Substantia nigra (tissue), 51 donors: ENCODE measurements at places on chromosomes 6 and 20.

DNA sequence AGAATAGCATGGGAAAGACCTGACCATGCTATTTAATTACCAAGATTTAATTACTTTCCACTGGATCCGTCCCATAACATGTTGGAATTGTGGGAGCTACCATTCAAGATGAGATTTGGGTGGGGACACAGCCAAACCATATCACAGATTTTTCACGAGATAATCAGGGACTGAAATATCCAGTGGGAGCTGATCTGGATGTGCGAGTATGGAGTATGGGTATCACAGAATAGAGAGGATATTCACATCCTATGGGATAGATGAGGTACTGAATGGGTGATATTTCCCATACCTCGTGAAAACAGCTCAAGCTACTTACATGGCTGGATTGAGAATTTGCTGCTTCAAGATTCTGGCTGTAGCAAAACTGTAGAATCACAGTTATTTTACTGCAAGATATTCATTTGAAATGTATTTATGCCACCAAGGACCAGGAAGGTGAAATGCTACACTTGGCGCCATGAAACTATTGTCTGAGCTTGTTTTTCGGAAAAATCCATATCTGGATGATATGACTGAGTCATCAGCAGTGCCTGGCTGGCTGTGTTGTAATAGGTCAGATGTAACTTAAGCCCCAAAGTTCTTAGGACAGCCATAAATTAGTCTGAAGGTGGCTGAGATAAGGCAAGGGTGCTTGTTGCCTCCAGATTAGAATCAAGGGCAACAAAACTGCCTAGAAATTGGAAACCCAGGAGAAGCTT, 29.8 kb downstream of the KCNS1 start:
- DNase-seq = no peak

DNA sequence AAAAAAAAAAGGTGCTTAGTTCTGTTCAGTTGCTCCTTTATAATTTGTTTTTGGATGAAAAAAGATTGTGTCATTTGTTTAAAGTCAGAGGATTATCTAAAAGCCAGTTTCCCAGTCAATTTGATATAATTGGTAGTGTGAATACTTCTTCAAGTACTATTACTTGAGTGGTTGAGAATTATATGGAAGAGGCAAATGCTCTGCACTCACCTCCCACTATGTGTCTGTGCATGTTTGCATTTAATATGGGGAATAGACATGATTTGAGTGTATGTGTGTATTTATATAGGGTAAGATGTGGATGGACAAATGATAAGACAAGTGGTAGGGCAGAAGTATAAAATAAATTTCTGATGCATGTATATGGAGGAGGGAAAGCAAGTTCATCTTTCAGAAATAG, 15.8 kb downstream of the GJA1 start:
- no peak for DNase-seq

- no peak for DNase-seq
Observed at GRCh38 chr20:46289432-46289831, 18.9 kb downstream of the CDH22 start.

- DNase-seq = no peak
Observed at GRCh38 chr20:43507150-43508080, at the start of gene L3MBTL1. TSS of gene L3MBTL1 (plus strand) at chr20:43507697. CDS start at chr20:43513504, 5,807 bp downstream.

- no peak for DNase-seq
Observed at GRCh38 chr6:52840763-52841585, at the start of gene GSTA5. TSS of gene GSTA5 (minus strand) at chr6:52840813.

- DNase-seq = no peak
Observed at GRCh38 chr6:10434235-10434634, 19.4 kb upstream of the TFAP2A start.

DNA sequence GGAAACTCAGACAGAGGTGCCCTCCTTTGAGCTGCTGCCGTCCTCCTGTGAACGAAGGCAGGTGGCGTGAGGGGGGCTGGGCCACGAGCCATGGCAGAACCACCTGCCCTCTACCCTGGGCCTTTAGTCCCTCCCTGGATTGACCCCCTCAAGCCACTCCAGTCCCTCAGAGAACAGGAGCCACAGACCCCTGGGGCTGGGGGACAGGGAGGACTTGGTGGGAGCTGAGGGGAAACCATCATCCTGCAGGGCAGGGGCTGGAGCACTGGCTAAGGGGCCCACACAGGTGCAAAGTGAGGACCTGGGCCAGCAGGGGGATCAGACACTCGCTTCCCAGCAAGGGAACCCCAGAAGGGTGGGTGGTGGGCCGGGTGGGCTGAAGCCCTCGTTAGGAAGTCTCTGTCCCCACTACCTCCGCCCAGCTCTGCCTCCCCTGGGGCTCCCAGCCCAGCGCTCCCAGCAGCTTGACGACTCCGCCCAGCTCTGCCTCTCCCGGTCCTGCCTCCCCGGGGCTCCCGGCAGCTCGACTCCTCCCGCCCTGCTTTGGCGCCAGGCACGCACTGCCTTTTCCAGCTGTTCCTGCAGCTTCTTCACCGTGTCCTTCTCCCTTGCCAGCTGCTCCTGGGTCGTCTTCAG, 44.4 kb downstream of the DSTN start:
- DNase-seq = no peak

- DNase-seq = no peak
Observed at GRCh38 chr20:32365564-32365963, 7.4 kb downstream of the ASXL1 start.

DNA sequence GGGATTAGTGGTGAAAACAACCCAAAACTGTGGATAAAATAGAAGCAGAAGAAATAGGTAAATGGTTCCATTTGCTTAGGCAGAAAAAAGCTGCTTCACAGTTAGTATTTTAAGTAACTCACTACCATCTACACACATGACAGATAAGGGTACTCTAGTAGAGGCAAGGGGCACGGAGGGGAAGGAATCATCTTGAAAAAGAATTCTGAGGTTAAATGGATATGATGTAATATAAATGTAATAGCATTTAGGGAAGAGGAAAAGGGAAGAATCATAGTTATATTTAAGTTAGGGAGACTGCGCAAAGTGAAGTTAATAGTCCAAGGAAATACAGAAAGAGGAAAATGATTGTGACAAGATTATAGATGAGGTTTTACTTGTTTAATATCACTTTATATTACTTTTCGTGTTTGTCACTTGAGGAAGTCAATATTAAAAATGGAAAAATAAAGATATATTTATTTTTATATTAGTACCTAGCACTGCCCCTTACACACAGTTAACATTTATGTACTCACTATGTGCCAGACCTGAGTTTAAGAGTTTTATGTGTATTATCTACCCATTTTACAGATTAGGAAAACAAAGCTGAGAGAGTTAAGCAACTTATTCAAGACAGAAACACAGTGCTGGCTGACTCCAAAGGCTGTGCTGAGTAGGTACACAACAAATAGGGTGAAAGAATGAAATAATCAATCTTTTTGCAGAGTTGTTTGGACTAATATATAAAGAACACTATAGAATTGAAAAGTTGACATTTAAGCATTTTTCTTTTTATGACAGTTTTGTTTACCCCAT, 128.1 kb downstream of the REV3L start:
- no peak for DNase-seq

DNA sequence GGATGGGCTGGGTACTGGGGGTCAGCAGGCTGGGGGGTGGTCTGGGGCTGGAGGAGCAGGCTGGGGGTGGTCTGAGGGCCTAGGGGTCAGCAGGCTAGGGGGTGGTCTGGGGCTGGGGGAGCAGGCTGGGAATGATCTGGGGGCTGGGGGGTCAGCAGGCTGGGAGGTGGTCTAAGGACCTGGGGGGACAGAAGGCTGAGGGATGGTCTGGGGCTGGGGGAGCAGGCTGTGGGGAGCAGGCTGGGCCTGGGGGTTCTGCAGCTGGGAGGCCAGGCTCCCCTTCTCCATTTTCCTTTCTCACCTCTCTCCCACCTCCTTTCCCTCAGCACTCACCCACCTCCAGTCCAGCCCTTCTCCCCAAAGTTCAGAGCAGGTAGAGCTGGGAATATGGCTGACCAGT, 114.2 kb downstream of the PSMB1 start:
- no peak for DNase-seq

DNA sequence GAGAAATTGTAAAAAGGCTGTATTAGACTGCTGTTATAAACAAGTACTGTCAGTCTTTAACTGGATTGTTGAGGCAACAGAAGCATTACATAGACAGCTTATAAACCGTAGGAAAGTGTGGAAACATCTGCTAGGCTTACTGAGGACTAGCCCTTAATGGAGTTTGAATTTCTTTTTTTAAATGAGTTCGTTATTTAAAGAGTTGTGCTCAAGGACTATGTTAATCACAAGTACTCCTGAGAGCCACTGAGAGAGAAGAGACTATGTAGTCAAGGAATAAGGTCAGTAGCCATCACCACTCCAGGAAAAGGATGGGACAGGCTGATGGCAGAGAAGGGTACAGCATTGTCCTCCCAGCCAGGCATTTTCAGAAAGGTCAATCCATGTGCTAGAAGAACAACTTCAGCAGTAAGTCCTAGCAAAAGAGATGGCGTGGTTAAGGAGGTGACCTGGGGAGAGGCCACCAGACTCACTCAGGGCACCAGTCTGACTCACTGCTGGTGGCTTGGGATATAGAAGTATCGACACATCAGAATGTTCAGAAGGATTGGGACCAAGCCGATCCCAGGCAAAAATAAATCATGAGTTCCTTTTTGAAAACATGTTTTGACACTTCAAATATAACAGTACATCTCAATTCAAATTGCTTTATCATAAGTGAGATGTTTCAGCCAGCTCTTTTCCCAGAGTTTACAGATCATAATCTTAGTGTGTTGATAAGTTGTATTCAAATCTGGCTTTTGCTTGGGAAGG, 6.4 kb downstream of the RPS12 start:
- no peak for DNase-seq

- no peak for DNase-seq
Observed at GRCh38 chr20:56653211-56653610, 24.1 kb downstream of the TFAP2C start.

DNA sequence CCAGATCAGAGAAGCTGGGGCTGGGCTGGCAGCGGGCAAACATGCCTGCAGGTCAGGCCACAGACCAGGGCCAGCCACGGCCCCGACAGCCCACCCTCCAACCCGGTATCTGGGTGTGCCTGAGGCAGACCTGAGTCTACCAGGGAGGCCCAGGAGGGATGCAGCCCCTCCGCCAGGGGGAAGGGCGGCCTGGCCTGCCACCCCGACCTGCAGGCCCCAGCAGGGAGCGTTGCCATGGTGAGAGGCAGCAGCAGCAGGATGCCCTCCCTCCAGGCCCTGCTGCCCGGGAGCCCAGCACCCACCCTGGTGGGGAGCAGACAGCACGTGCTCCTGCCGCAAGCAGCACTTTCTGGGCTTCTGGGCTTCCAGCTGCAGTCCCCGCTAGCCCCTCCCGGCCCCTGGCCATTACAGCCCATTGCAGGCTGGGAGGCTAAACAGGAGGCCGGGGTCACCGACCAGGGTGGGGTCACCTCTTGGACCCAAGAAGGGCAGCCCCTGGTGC, 3.8 kb upstream of the EEF1A2 start:
- no peak for DNase-seq

- DNase-seq = no peak
Observed at GRCh38 chr20:14951707-14952418, 614.5 kb upstream of the FLRT3 start.

DNA sequence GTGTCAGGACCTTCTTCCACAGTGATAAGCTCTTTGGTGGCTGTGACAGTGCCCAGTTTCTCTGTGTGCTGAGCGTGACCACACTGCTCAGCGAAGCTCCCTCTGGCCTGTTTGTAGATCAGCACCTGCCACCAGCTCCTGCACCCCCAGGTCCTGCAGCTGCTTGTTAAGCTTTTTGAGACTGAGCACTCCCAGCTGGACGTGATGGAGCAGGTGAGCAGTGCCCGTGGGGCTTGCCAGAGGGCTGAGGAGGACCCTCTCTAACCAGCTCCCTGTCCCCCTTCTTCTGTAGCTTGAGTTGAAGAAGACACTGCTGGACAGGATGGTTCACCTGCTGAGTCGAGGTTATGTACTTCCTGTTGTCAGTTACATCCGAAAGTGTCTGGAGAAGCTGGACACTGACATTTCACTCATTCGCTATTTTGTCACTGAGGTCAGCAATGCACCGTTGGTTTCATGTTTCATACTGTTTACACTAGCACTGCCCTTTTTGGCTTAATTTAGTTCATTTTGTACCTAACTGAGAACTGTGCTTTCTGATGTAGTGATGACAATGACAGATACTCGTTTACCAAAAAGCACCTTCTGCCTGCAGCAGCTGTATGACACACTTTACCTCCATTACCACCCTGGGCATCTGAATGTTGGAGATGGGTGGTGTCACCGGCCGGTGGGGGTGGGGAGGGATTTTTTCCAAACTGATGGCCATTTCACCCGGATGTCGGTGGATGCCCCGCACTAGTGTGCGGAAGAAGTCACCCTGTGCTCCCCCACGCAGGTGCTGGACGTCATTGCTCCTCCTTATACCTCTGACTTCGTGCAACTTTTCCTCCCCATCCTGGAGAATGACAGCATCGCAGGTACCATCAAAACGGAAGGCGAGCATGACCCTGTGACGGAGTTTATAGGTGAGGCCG, 12.5 kb downstream of the NELFCD start:
- DNase-seq = no peak

- no peak for DNase-seq
Observed at GRCh38 chr20:41382791-41383305, 16.2 kb upstream of the EMILIN3 start.

DNA sequence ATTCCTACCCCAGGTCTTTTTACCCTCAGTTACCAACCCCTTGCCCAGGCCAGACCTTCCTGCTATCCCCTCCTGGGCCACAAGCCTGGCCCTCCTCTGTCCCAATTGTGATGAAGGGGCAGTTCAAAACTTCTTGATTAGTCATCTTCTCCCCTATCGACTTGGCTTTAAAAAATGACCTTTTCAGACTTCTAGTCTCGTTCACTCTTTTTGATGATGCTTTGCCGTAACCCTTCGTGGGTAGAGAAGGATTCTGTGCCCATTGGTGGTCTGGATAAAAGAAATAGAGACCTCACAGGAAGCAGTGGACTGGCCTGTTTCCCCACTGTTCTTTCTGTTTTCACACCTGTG, 5.5 kb downstream of the VEGFA start:
- DNase-seq = no peak

DNA sequence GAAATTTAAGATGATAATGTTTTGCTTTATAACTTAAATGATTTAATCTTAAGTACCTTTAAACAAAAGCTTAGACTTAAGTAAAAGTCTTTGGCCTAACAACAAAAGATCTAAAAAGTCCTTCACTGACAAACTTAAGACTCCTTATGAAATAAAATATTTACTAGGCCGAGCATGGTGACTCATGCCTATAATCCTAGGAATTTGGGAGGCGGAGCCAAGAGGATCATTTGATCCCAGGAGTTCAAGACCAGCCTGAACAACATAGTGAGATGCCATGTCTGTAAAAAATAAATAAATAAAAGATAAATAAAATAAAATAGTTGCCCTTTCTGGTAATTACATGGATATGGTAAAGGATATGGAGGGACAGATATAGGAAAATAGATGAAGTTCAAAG, 12.4 kb downstream of the KATNA1 start:
- no peak for DNase-seq

GRCh38 chr6:134250776-134251175, 67.1 kb downstream of the SGK1 start:
- no peak for DNase-seq
